PC-3 (cell line): ENCODE measurements at places on chromosomes 11 and 22. TPM values are rescaled to one million over a fixed set of nuclear protein-coding genes. Genes with fewer than 3 reads are reported as not detected.
A peak's percentile ranks its signal among the peaks of the same experiment; 100 is the strongest.

Gene LGALS1
- 1,612 and 2,325 TPM in 2 replicates for total RNA-seq

DNA sequence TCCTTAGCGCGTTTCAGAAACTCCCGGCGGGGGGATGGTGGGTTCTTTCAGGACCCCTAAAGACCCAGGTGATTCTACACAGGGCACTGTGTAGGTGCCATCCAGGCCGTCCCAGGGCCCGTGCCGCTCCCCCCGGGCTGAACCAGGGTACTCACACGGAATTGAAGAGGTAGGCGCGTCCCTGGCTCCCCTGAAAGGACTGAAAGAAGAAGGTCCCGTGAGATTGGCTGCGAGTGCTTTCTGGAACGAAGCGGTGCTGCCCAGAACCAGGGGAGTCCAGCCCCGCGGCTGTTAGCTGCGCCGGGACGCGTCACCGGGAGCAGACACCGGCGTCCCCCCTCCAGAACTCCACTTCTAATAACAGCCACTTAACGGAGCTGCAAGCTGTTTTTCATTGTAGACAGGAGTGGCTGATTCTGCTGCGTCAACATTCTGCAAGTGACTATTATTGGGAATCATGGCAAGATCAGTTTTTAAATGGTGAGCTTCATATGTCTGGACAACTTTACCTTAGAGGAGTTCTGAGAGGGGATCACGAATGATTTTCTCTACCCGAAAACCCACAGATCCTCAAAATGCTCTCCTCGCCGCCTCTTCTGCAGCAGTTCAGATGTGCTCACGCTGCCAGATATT lies 31.8 kb downstream of the YPEL1 start:
- DNase-seq, result no peak

GRCh38 chr22:35071784-35072183 lies 5.8 kb downstream of the ISX start:
- peak; percentile 56 for DNase-seq

DNA sequence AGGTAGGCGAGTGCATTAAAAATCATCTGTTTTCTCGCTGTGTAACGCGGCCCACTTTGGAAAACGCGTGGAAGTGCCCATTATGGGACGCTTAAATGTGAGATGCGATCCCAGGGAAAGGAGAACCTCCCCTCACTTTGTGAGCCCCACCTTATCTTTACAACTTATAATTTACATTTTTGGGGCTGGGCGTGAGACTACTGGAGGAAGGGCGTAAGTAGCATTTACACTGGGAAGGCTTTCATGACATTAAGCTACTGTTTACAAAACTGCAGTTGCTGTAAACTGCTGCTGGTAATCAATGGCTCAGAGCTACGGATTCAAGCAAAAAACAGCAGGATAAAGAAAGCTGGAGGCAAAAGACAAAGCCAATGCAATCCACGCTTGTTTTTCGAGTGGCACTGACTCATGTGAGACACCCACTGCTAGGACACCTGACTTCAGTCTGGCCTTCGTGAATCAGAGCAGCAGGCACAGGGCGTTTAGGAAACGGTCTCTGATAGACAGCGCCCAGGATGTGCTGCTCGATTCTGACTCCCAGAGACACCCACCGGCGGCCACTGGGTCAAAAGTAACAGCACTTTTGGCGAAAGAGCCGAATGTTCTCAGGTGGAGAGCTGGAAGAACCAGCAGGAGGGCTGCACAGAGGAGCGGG lies 78.3 kb downstream of the TRMU start:
- no peak for DNase-seq

DNA sequence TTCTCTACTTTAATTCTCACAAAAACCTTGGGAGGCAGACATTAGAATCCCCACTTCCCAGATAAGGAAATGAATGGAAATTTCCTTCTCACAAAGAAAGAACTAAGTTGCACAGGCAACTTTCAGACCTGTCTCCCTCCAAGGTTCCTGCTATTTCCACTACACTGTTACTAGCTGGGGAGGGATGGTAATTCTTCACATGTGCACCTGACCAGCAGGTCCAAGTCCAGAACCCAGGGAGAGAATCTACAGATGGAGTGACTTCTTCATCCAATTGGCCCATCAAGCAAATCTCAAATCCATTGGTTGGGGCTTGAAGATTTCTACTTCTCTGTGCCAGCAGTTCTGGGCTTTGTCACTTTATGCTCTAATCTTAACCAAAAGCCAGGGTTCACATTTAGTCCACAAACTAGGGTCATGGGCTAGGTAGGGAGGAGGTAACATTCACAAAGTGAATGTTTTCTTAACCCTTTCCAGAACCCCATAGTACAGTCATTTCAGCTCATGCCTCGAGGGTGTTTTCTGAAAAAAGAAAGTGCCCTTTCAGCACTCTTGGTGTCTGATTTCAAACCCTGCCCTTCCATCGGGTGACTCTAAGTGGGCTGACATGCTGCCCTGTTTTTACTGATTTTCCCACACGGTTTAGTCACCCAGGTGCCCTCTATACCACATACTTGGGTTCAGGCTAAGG lies 2.7 kb downstream of the POU2AF1 start:
- DNase-seq, result peak; percentile 39

DNA sequence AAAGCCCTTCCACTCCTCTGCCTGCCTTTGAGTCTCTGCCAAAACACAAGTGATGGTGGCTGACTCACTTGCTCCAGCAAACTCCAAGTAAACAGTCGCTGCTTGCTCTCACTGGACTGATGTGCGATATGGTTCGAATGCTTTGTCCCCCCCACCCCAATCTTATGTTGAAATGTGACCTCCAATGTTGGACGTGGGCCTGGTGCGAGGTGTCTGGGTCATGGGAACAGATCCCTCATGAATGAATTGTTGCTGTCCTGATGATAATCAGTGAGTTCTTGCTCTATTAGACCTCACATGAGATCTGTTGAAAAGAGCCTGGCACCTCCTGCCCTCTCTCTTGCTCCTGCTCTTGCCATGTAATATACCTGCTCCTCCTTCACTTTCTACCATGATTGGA lies 747.9 kb downstream of the OPCML start:
- peak; percentile 4 for DNase-seq

GRCh38 chr11:134841411-134841810 lies 429.4 kb upstream of the B3GAT1 start:
- no peak for DNase-seq

- no peak for DNase-seq
Measured at GRCh38 chr11:108278546-108278945, 55.7 kb downstream of the ATM start.

DNA sequence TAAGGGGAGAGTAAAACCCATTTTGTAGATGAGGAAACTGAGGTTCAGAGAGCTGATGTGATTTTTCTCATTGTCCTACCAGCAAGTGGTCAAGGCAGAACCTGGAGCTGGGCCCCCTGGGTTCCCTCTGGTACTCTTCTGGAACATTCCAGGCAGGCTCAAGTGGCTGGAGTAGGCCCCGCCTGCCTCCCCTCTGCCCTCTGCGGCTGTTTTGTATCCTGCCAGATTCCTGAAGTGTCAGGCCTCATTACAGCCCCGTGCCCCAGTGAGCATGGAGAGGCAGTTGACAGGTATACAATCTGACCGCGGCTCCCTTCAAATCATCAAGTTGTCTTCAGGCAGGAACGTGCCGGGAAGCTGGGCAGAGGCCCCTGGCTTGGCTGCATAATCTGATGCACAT lies 94.6 kb upstream of the CD82 start:
- DNase-seq, result no peak

Gene PIWIL4
- total RNA-seq, result 0.15 and 0.17 TPM in 2 replicates

Gene C11orf87
- not detected in 2 replicates for total RNA-seq

GRCh38 chr11:16080688-16081381 lies 275.5 kb downstream of the SOX6 start:
- no peak for DNase-seq

GRCh38 chr22:19470010-19470409 lies 9.0 kb downstream of the UFD1 start:
- no peak for DNase-seq

GRCh38 chr11:91850021-91850420 lies 374.6 kb upstream of the FAT3 start:
- DNase-seq, result no peak

- no peak for DNase-seq
Measured at GRCh38 chr11:34616086-34616485, 4.8 kb upstream of the EHF start.

Gene TRIM48
- total RNA-seq, result not detected in 2 replicates

Gene HMOX1
- 14.5 and 16.5 TPM in 2 replicates for total RNA-seq

DNA sequence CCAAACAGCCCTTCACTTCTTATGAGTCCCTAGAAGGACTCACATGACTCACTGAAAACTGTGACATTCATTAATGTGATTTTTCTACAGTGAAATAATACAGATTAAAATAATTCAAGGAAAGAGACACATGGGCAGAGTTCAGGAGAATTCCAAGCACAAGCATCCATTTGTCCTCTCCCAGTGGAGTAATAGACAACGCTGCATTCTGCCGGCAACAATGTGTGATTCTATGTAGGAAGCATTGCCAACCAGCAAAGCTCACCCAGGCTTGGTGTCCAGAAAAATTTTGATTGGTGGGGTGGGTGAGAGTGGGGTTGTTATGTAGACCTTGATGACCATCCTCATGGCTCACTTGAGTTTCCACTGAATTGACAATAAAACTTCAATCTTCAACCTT lies 123.9 kb downstream of the VPREB1 start:
- no peak for DNase-seq

GRCh38 chr11:80944758-80945157 lies 1503.9 kb upstream of the TENM4 start:
- no peak for DNase-seq

DNA sequence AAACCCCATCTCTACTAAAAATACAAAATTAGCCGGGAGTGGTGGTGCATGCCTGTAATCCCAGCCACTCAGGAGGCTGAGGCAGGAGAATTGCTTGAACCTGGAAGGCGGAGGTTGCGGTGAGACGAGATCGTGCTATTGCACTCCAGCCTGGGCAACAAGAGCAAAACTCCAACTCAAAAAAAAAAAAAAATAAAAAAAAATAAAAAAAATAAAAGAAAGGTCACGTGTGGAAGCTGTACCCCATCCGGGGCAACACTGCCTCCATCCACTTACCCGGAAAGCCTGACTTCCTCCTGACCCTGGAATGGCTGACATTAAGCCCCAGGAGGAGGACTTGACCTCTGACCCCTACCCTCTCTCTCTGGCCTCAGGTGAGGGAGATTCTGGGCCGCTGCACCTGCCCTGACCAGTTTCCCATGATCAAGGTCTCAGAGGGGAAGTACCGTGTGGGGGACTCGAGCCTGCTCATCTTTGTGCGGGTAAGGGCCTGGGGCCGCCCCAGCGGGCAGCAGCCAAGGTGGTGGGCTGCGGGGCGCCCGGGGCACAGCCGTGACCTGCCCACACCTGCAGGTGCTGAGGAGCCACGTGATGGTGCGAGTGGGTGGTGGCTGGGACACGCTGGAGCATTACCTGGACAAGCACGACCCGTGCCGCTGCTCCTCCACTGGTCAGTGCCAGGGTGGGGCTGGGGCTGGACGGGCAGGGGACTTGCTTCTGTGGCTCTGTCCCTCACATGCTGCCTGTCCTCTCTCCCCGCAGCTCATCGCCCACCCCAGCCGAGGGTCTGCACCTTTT lies 3.8 kb downstream of the GAS2L1 start:
- no peak for DNase-seq
